Occipital lobe (tissue), 3 donors: ENCODE measurements at places on chromosomes 7 and 10. TPM values are rescaled to one million over a fixed set of nuclear protein-coding genes. Genes with fewer than 3 reads are reported as not detected.

DNA sequence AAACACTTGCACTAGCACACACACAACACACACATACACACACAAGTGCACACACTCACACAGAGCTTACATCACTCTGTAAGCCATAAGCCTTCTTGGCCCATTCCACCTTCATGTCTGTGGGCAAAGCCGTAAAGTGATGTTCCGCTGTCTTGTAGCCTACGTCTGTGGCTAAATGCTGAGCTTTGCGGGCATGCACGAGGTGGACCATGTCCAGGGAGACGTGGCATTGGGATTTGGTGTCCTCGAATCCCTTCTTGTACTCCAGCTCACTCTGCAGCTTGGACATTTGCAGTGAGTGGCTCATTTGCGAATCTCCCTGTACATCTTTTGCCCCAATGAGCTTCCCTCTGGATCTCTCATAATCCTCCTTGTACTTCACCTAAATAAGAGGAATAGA, 42.0 kb downstream of the NRAP start:
- no peak for DNase-seq

DNA sequence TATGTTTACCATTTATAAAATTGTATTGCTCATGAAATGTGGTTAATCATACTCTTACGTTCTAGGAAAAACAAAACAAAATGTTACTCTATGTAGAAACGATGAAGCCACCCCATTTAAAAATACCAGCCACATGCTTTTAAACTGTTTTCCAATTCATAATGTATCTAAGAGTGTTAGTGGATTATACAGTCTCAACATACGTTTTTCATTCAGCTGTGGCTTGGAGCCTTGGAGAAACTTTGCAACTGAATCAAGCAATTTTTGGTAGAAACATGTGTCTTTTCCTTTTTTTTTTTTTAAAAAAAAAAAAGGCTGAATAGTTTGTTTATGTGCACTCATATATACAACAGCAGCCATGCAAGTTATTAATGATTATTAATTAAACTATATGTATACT, 378.0 kb upstream of the SEMA3D start:
- no peak for DNase-seq

GRCh38 chr10:93379731-93380575, 102.2 kb downstream of the MYOF start:
- DNase-seq: no peak

GRCh38 chr10:58885686-58886345, 290.6 kb upstream of the PHYHIPL start:
- DNase-seq: no peak

- no peak for DNase-seq
Measured at GRCh38 chr7:143512488-143513340, 35.0 kb downstream of the TAS2R41 start.

- no peak for DNase-seq
Measured at GRCh38 chr10:67297637-67298181, 371.9 kb downstream of the LRRTM3 start.

DNA sequence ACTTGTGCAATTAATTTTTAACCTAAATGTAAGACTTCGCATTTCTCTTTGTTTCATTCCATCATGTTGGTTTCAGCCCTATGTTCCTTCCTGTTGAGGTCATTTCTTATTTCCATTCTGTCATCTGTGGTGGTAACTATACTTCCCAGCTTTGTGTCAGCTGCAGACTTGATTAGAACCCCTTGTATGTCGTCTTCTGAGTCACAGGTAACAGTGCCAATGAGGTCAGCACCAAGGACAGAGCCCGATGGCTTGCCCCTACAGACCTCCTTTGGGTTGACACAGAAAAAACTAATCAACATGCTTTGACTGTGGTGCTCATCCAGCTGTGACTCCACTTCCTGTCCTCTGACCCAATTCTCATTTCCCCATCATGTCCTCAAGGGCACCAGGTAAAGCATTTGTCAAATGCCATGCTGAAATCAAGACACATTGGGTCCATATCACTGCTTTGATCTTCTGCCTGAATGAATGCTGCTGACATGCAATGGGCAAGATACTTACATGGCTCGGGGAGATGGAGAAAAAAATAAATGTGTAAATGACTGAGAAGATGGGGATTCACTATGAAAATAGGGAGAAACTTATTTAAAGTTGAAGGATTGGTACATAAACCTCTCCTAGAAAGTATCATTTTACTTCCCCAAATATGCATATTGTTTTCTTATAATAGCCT, 25.6 kb upstream of the CRTAC1 start:
- no peak for DNase-seq

DNA sequence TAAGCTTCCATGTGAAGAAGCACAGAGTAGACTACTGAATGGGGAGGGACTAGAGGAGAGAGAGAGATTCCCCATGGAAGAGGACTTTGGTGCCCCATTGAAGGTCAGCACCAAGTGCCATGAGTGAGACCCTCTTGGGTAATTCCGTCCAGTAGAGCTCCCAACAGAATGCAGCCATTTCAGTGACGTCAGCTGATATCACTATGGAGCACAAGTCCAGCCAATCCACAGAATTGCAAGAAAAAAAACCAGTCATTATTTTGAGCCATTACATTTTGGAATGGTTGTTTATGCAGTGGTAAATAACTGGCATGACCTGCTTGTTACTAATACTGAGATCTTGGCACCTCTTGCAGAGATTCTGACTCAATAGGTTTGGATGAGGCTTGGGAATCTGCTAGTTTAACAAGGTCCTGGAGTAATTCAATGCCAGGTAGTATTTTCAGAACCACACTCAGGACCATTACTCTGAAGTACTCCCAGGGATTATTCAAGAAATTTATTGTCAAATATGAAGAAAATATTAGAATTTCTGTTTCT, 52.6 kb upstream of the SP8 start:
- no peak for DNase-seq

GRCh38 chr7:11228515-11228914, 254.8 kb downstream of the PHF14 start:
- no peak for DNase-seq

DNA sequence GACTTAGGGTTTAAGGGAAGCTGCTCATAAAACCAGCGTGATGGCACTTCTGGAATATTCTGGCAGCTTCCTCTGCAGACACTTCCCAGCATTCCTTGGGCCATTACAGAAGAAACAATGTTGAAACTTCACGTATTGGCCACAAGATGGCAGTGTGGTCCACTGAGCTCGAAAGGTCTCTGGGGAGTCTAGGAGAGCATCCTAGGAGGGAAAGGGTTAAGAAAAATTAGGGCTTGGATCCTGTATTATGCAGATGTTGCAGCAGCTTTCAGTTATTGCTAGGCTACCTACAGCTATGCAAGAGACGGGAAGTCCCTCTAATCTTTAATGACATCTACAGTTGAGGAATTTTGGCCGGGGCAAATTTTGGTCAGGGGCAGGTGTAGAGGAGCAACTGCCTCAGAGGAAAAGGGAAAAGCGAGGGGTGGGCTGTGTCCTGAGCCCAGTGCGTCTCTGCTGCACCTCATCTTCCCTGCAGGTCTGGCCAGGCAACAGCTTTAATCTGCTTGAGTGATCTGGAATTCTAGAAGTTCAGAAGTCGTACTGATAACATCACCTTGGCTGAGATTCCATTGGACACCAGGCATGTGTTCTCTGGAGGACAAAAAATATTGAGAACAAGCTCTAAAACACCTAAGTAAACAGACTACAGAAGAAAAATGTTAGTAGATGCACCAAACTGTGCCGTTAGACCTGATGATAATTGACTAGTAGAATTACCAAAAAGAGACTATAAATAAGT, 220.8 kb upstream of the PRSS58 start:
- DNase-seq: no peak

GRCh38 chr7:117203205-117203604, 119.7 kb downstream of the WNT2 start:
- DNase-seq: no peak

- DNase-seq: no peak
Measured at GRCh38 chr7:32914184-32914583, 22.6 kb upstream of the KBTBD2 start.

GRCh38 chr7:24129597-24129996, 154.4 kb upstream of the NPY start:
- DNase-seq: no peak

DNA sequence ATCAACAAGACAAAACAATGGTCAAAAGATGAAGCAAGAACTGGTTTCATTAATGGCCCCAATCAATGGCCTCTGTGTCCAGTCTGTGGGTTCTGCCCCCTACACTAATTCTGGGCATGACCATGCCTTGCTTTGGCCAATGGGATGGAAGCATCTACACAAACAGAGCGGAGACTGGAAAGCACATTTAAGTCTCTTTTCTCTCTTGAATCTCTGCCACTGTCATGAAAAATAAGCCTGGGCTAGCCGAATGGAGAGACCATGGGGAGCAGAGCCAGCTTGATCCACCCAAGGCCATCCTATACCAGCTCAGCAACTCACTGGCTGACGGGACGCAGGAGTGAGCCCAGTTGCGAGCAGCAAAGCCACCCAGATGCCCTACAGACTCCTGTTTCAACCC, 30.9 kb downstream of the ANKRD16 start:
- DNase-seq: peak; percentile 20

DNA sequence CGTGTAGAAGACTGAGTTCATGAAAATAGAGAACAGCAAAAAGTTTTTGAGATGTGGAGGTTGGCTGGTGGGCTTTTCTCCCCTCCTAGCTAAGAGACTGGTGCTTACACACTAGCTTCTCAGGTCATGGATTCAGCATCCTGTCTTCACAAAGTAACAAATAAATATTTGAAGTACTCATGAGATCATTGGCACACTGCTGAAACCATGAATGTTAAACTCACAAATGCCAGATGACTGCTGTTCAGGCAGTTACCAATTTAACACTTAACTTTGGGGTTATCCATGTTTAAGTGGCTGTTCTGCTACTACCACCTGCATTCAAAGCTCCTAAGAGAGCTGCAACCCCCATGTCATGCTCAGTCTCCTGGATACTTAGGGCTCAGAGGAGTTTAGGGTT, 119.0 kb upstream of the BET1 start:
- no peak for DNase-seq

DNA sequence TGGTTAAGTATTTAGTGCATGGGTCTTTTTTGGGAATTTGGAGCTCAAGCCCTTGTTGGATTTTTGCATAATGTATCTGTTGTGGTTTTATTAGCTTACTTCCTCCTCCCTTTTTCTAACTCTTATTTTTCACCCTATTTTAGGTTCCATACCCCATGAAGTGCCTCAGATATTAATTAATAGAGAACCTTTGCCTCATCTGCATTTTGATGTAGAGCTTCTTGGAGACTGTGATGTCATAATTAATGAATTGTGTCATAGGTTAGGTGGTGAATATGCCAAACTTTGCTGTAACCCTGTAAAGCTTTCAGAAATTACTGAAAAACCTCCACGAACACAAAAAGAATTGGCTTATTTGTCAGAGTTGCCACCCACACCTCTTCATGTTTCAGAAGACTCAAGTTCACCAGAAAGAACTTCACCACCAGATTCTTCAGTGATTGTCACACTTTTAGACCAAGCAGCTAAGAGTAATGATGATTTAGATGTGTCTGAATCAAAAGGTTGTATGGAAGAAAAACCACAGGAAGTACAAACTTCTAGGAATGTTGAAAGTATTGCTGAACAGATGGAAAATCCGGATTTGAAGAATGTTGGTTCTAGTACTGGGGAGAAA, 28.0 kb downstream of the SIRT1 start:
- DNase-seq: no peak

DNA sequence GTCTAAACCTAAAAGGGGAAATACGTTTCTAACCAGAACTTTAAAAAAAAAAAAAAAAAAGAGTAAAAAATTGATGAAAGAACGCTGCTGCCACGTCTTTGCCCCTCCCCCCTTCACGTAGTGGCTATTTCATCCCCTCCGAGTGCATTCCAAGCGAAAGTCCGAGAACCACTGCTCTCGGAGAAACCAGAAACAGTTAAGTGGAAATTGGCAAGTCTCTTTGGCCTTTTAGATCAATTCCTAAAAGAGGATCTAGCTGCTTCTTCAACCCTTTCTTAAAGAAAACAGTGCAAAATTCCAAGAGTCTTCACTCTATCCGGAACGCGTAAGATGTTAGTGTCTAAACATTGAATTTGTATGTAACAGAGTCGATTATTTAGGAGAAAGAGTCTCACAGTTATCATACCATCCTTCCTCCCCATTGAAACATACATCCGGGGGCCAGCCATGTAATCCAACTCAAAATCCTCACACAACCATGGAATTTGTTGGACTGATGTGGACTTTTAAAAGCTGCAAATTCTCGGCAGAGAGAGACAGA, 1.1 kb downstream of the P4HA1 start:
- no peak for DNase-seq

DNA sequence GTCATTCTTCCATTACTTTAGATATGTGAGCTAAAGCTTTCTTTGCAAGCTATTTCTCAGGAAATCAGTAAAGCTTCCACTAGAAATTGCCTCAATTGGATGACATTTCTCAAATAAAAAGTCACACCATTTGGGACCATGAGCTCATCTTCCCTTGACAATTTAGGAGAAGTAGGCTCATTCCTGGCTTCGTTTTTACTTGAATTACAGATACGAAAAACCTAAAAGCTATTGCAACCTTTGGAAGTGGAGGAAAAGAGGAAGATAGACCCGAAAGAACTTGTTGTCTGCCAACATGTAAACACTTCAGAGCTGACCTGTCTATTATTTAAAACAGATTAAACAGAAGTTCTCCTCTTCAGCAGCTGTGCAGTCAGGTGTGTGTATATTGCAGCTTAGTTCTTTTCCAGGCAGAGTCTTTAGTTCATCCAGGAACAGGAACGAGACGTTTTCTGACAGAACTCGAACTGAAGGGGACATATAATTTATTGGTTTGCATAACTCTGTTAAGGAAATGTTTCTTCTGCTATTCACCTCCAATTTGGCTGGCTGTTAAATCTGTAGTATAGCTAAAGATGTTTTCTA, 43.1 kb upstream of the ST8SIA6 start:
- DNase-seq: no peak

DNA sequence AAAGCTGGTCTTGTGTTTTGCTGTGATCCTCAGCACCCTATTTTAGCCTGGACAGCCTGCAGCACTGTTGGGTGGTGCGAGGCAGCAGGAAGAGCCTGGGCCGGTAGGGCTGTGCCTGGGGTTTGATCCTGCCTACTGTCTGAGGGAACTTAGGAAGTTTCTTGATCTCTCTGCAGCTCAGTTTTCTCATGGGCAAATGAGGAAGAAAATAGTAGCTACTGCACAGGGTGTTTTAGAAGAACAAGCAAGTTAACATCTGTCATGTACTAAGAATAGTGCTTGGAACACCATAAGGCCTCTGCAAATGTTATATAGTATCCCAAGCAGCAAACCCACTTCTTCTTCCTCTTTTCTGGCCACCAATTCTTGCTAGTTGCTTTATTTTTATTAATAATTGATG, 12.0 kb upstream of the AGR2 start:
- no peak for DNase-seq

The HOXA13 gene
- not detected for total RNA-seq

The HYAL4 gene
- not detected for total RNA-seq

The ALOX5 gene
- 0.62 TPM for total RNA-seq

The TBXAS1 gene
- 3.4 TPM for total RNA-seq

The VGF gene
- total RNA-seq: 9.7 TPM

The CDK1 gene
- total RNA-seq: 21.7 TPM

The MMD2 gene
- total RNA-seq: 0.94 TPM

The ADCYAP1R1 gene
- total RNA-seq: 53.0 TPM

The LRRC17 gene
- 27.0 TPM for total RNA-seq

The AKR1D1 gene
- total RNA-seq: not detected

The PKD2L1 gene
- total RNA-seq: 0.62 TPM
